ENCODE measurements at places on chromosomes 11 and 22. TPM values are rescaled to one million over a fixed set of nuclear protein-coding genes. Genes with fewer than 3 reads are reported as not detected.

PI4KA gene
- 20.6 TPM for total RNA-seq

CCDC116 gene
- 0.06 TPM for total RNA-seq

NAA40 gene
- 14.7 TPM for total RNA-seq

ALX4 gene
- total RNA-seq: 1.2 TPM

CYB561A3 gene
- total RNA-seq: 45.4 TPM

GNAZ gene
- total RNA-seq: 2.2 TPM

DDIAS gene
- 16.3 TPM for total RNA-seq

TRIM51 gene
- total RNA-seq: not detected

ARAP1 gene
- 18.1 TPM for total RNA-seq

MOB2 gene
- total RNA-seq: 40.7 TPM

RTN4R gene
- 11.6 TPM for total RNA-seq

C22orf31 gene
- not detected for total RNA-seq

PLAAT5 gene
- not detected for total RNA-seq

ZP1 gene
- 0.25 TPM for total RNA-seq

NNMT gene
- total RNA-seq: 357 TPM

TMEM25 gene
- 0.36 TPM for total RNA-seq

All from A549 treated with dexamethasone at 1 μM for 4 hours (cell line).